ENCODE measurements at places on chromosomes 16 and 17.

DNA sequence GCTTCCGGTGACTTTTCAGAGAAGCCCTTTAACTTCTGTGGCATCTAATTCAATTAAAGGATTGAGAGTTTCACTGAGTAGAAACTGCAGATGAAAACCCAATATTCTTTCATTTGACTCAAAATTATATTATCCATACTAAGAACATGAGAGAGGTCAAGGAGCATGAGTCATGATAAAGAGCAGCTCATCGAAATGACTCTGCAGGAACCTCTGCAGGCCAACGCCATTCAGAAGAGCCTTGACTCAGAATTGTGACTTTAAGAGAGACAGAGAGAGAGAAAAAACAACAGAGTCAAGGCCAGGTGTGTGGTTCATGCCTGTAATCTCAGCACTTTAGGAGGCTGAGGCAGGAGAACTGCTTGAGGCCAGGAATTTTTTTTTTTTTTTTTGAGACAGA is 417.2 kb upstream of the XYLT1 start:
- peak; percentile 4 for DNase-seq

- DNase-seq = peak; percentile 34
Measured at GRCh38 chr17:6427279-6427781, 7.6 kb downstream of the AIPL1 start.

DNA sequence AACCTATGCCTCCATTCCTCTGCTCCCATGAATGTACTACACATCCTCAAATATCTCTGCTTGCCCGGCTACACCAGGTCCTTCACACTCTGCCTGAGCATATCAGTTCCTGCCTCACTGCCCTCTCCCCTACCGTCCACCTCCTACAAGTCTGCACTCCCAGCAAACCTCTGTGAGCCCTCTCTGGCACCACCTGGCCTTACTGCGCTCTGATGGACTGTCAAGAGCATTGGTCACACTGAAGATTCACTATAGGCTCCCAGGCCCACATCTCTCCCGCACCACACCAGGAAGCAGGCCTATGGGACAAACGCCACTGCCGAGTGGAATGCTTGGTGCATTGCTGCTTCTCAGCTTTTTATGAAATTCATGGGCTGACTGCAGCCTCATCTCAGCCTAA is 8.9 kb downstream of the GINS2 start:
- no peak for DNase-seq

DNA sequence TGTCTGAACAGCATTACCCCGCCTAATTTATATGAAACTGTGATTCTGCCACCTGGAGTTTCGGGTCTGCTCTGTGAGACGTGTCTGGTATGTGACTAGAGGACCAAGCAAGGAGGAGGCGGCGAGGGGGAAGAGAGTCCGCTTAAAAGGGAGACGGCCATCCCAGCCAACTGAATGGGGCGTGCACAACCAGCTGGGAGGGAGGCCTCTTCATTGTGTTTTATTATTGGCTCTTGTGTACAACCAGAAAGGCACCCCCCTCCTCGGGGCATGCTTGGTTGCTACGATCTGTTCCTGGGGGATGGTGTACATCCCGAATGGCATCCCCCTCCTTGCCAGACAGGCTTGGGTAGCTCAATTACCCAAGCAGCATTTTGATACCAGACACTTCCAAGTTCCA is 384.5 kb upstream of the SALL1 start:
- DNase-seq = no peak

- peak; percentile 38 for DNase-seq
Measured at GRCh38 chr17:45388604-45389325, 43.9 kb downstream of the ARHGAP27 start.

DNA sequence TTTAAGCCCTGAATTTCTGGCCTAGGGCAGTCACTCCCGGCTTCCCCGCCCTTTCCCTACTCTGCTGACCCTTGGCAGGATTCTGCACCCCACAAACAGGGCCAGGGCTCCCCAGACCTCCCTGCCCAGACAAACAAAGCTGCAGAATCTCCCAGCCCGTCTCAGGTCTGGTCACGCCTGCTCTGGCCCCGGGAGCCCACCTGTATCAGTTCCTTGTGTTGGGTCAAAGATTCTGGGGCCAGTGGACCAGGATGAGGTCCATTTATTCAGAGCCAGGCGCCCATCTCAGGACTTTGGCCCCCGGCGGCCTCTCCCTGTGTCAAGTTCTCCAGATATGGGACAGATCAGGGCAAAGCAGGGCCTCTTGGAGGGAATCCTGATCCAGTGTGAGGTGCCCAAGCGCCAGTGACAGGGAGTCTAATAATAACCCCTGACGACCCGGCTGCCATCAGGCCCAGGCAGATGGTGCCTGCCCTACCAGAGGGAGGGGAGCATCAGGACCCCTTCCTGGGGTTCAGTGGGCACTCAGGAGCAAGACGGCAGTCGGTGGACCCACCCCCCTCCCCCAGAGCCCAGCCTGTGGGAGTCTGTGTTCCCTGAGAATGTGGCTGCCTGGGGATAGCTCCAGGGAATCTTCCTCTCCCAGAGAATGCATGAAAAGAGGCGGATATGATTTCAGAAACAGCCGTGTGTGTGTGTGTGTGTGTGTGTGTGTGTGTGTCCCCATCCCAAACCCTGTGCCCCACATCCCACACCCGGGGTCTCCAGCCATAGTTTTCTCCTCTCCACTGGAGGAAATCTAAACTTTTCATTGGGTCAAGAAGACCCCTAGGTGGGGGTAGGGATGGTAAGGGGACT is 1.3 kb downstream of the TTYH2 start:
- DNase-seq = no peak

DNA sequence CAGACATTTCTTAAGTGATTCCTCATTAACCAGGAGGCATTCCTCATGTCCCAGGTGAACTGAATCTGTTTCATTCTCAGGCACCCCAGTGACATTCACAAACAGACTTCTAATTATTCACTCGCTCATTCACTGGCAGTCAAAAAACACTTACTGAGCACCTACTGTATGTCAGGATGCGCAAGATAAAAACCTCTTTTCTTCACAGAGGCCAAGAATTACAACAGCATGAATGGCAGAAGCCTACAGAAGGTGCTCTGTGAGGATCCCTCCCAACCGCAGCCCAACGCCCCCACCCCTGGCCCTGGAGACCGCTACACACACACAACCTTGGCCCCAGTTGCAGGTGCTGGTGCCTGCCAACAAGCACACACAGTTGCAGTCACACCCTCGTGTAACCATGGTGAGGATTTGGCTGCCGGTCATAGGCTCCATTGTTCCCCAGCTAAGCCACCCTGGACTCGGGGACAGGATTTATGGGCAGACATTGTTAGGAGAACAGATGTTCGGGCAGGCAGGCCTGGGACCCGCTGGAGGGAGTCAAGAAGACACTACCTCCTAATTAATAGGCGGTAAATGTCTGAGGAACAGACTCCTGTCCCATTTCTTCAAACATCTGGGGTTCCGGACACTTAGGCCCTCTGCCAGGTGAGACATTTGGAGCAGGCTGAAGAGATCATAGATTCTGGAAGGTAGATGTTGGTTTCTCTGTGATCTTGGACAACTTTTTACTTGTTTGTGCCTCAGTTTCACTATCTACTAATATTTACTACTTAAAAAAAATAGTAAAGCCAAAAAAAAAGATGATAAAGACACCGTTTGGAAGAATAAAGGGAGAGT is 43.2 kb downstream of the CUEDC1 start:
- DNase-seq = no peak

DNA sequence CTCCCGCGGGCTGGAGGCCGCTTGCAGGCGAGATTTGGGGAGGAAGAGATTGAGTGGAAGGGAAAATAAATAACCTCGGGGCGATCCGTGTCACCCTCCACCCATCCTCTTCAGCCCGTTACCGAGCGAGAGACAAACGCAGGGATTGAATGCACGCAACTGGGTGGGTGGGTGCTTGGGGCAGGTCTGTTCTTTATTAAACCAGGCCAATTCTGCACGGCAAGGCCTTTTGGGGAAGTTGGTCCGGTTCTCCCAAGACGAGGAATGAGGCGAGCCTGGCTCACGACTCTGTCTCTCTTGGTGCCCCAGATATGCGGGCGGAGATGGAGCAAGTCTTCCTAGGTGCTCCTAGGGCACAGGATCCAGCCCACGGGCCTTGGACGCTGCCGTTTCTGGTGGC is 396 bp upstream of the HOXB7 start:
- DNase-seq = no peak

- DNase-seq = no peak
Measured at GRCh38 chr16:86608301-86608747, 30.0 kb downstream of the FOXL1 start.

DNA sequence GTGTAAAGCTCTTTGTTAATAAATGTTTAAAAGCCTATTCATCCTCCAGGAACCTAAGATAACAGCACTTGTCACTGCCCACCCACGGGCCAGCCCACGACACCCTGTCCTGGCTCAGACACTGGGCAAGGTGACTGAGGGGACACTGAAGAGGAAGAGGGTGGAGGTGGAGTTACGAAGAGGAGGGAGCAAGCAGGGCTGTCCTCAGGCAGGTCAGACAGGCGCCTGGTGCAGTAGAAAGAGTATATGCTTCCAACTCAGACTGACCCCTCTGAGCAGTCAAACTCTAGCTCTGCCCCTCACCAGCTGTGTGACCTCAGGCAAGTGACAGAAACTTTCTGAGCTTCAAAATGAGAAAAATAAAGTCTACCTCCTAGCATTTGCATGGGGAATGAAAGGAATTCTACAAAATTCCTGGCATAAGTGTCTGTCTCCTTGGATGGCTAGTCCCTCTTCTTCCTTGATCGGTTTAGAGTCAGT is 22.8 kb downstream of the TEX2 start:
- DNase-seq = peak; percentile 38

DNA sequence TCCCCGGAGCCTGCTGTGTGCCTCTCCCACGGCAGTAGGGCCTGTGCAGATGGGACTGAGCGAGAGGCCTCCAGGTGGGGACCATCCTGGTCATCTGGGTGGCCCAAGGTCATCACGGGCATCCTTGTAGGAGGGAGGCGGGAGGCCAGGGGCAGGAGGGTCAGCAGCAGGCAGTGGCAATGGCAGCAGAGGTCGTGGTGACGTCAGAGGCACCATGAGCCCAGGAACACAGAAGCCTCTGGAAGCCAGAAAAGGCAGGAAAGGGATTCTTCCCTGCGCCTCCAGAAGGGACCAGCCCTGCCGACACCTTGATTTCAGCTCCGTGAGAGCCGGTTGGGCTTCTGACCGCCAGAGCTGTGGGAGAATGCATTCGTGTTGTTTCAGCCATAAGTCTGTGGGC is 190.3 kb downstream of the BANP start:
- no peak for DNase-seq

- no peak for DNase-seq
Measured at GRCh38 chr17:49333804-49334203, 28.2 kb downstream of the ZNF652 start.

GRCh38 chr16:50684823-50685461 is 3.8 kb upstream of the SNX20 start:
- DNase-seq = no peak

DNA sequence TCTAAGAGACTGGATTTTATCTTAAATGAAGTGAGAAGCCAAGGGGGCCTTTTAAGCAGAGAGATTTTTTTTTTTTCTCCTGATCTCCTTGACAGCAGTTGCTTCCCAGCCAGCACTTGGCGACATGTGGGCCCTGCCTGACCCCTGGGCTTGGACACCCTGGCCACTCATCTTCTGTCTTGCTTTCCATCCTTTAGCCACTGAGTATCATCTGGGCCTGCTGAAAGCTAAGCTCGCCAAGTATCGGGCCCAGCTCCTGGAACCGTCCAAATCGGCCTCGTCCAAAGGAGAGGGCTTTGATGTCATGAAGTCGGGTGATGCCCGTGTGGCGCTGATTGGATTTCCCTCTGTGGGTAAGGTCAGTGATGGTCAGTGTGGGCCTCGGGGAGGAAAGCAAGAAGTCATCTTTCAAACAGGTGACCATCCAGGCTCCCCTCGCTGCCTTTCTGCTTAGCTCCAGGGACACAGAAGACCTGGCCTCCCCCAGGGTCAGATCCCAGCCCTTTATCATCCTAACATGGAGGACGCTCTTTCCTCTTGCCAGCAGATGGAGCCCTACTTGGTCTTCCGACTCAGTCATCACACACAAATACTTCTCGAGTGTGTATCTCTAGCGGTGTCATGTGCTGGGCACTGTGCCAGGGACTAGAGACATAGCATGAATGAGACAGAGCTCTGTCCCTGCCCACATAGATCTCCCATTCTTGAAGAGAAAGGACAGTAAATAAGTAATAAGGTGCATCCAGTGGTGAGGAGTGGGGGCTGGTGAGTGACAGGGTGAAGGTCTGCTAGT is 6.1 kb downstream of the DRG2 start:
- peak; percentile 68 for DNase-seq

GRCh38 chr17:44801880-44802279 is 28.2 kb downstream of the GJC1 start:
- DNase-seq = no peak

GRCh38 chr17:58007781-58008706 is 998 bp upstream of the SRSF1 start:
- no peak for DNase-seq

DNA sequence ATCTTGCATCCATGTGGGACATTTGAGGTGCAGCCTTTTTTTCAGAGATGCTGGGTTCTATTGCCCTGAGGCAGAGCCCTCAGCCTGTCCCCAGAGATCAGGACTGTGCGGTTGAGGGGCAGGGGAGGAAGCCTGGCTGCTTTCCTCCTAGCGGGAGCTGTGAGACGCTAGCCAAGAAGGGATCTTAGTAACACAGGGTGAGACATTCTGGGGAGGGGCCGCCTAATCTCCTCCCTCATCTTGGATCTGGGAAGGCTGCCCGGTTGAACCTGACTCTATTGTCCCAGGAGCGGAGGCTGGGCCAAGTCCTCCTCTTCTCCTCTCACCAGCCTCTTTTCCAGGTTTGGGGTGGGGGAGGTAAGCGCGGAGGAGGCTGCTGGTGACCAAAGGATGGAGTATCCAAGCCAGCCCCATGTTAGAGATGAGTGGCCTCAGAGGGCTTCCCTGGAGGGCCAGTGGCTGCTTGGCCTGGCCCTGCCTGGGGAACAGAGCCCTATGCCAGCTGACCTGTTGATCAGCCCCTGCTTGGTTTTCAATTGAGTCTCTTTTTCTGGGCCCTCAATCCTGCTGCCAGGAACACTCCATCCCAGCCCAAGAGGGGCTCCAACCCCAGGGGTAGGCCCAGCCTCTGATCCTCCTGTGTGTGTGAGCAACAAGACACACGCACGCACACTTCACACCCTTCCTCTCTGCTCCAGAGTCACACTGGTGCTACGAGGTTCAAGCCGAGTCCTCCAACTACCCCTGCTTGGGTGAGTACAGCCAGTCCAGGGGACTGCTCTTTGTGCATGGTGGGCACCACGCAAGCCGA is 5.0 kb downstream of the CA4 start:
- DNase-seq = peak; percentile 73

- DNase-seq = no peak
Measured at GRCh38 chr17:69320210-69320907, 6.6 kb downstream of the ABCA5 start.

GRCh38 chr17:17228521-17229279 is 8.3 kb downstream of the FLCN start:
- no peak for DNase-seq

- DNase-seq = no peak
Measured at GRCh38 chr16:31143011-31143693, 6.7 kb downstream of the PRSS36 start.

DNA sequence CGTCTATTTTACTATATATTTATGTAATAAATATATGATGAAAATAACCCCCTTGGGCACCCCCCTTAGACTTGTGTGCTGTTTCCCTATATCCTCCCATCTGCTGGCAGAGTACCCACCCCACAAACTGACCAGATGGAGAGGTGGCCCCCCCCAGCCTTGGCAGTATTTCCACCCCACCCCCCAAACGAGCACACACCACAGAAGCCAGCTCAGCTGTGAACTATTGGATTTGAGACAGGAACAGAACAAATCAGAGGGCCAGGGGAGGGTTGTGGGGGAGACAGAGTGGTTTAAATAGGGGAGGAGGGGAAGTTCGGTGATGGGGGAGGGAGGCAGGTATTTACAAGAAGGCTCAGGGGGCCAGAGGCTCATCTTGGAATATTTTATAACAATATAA is 7.8 kb downstream of the NR1D1 start:
- no peak for DNase-seq
